Calu3 (cell line): ENCODE measurements at places on chromosomes 6 and 20. TPM values are rescaled to one million over a fixed set of nuclear protein-coding genes. Genes with fewer than 3 reads are reported as not detected.

DNA sequence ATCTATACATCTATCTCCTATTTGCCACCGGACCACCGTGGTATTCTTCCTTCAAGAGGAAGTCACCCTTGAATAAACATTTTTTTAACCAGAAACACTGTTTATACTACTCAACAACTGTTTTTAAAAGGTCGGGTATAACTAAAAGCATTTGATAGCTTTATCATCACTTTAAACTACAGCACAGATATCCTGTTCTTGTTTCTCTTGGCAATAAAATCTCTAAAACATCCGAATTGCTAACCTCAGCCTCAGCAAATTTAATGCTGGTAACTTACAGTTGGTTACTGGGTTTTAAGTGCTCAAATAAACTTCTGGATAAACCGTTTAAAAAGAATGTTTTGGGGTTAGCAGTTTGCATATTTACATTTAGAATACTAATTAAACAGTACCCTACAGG is 20.4 kb downstream of the ZUP1 start:
- no peak overlapping the region for H3K4me3 ChIP-seq
- peaks cover 6% of the 10 kb centered on the region for H3K36me3 ChIP-seq
- H3K27ac ChIP-seq: no peak overlapping the region

GRCh38 chr20:44776980-44777379 is 31.3 kb downstream of the KCNK15 start:
- no peaks in the 10 kb centered on the region for H3K36me3 ChIP-seq
- peak; percentile 48 for DNase-seq
- H3K4me1 ChIP-seq: no peaks in the 10 kb centered on the region
- H3K4me3 ChIP-seq: no peak overlapping the region

- H3K4me3 ChIP-seq: no peak overlapping the region
- H3K27me3 ChIP-seq: no peaks in the 10 kb centered on the region
- no peak for DNase-seq
- H3K4me1 ChIP-seq: no peaks in the 10 kb centered on the region
- no peaks in the 10 kb centered on the region for H3K36me3 ChIP-seq
Measured at GRCh38 chr20:52529826-52530225, 338.2 kb upstream of the ZFP64 start.

Gene EFHC1
- 18.1 and 25.6 TPM in 2 replicates for total RNA-seq

DNA sequence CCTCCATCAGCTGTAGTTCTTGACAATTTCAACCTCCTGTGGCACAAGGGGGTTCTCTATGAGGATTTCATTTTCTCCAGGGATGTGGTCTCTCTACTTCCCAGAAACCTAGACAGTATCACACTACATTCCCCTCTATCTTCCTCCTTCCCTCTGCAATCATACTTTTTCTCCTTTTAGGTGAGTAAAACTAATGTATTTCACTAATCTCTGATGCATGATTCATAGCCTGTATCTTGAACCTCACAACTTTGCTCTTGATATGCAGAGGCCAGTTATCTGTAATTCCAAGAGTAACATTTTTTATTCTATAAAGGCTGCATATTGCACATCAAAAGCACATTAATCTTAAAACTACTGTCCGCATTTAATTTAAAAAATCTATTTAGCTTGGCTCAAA is 449.6 kb downstream of the RFPL4B start:
- no peak overlapping the region for H3K4me3 ChIP-seq
- H3K4me1 ChIP-seq: no peaks in the 10 kb centered on the region
- no peaks in the 10 kb centered on the region for H3K27me3 ChIP-seq
- H3K36me3 ChIP-seq: no peaks in the 10 kb centered on the region
- H3K27ac ChIP-seq: no peak overlapping the region
- no peak for DNase-seq

Gene RBCK1
- total RNA-seq: 142 and 144 TPM in 2 replicates
